HFFc6 (cell line): ENCODE measurements at places on chromosomes 5 and 9. TPM values are rescaled to one million over a fixed set of nuclear protein-coding genes. Genes with fewer than 3 reads are reported as not detected.

DNA sequence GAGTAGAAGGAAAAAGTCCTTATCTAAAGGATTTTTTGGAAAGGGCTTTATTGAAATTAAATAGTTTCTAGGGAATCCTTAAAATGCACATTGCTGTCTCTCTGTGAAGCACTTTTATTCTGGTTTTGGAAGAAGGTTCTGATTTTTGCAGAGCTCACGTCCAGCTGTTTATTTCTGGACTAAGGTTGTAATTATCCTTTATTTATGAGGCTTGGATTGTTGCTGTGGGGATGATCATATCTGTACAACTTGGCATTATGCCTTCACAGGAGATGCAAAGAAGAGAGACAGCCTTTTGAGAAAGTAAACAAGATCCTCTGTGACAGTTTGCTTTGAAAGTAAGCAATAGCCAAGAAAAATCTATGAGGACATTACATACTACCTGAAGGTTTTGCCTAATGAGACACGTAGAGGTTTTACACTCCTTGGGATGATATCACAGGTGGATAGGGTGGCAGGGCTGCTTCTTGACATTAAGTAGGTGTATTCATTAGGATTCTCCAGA, 14.6 kb downstream of the SMARCA2 start:
- no peak overlapping the region for H3K4me3 ChIP-seq
- H3K4me1 ChIP-seq = peaks cover 75% of the 10 kb centered on the region
- 0 out of 2 replicates have a peak overlapping the region, but pooled peaks have one; percentile 5 for H3K27ac ChIP-seq
- DNase-seq = no peak
- H3K36me3 ChIP-seq = peaks cover 52% of the 10 kb centered on the region
- H3K27me3 ChIP-seq = no peaks in the 10 kb centered on the region; the same call in 1 of the 2 replicates

GRCh38 chr9:112540800-112541199, 54.2 kb downstream of the KIAA1958 start:
- no peak overlapping the region; the same call in 1 of the 2 replicates for H3K27ac ChIP-seq
- peak overlapping the region; percentile 15 for H3K4me3 ChIP-seq
- peaks cover 12% of the 10 kb centered on the region for H3K36me3 ChIP-seq
- peaks cover 68% of the 10 kb centered on the region for H3K4me1 ChIP-seq

GRCh38 chr5:72363166-72363802, 43.1 kb downstream of the PTCD2 start:
- H3K27me3 ChIP-seq = no peaks in the 10 kb centered on the region
- peaks cover 46% of the 10 kb centered on the region for H3K4me1 ChIP-seq
- peak overlapping the region; percentile 56 for H3K4me3 ChIP-seq
- DNase-seq = peak; percentile 71

The DRD1 gene
- total RNA-seq = not detected in 3 replicates

The SEMA4D gene
- total RNA-seq = not detected in 3 replicates
